ENCODE measurements at places on chromosomes 1 and 21.

- no peak for DNase-seq
Observed at GRCh38 chr1:30650968-30651320, 72.4 kb downstream of the MATN1 start.

- no peak for DNase-seq
Observed at GRCh38 chr1:53603431-53603830, 135.5 kb downstream of the GLIS1 start.

GRCh38 chr21:36852293-36852692 lies 114.2 kb downstream of the HLCS start:
- DNase-seq: no peak

- DNase-seq: peak; percentile 60
Observed at GRCh38 chr1:1039145-1039910, 19.4 kb downstream of the AGRN start.

DNA sequence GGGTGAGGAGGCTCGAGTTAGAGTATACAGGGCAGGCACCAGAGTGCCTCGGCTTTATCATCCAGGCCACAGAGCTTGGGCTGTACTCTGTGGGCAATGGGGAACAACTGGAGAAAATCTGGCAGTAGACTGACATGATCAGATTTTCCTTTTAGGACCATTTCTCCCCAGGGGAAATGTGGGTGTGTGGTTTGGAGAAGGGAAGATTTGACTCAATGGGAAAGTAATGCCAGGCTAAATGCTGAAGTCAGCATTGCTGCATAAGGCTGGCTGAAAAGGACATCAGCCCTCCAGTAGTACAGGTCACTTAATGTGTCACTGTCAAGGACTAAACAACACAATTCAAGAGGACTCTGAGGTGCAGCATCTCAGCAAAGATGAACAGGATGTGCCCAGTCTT lies 5.0 kb downstream of the FYB2 start:
- no peak for DNase-seq

DNA sequence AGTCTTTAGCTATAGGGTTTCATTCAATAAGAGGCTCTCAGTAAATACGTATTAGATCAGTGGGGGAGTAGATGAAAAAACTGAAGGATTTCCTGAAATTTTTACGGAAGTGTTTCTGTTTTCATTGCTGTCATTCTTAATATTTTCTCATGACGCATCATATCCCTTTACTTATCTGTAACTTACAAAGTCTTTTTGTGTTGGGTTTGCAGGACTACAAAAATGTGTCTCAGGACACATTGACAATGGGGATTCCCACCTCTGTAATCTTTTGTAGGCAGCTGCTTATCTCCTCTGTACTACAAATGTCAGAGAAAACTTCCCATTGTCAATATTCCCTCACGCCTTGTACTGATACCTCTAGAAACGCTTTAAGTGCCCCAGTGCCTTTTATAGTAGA lies 35.5 kb downstream of the CRP start:
- no peak for DNase-seq

- DNase-seq: no peak
Observed at GRCh38 chr1:153293480-153293775, 19.3 kb downstream of the PGLYRP3 start.

- no peak for DNase-seq
Observed at GRCh38 chr1:245822996-245823395, 668.2 kb downstream of the KIF26B start.

- DNase-seq: no peak
Observed at GRCh38 chr1:19445417-19446342, 39.7 kb downstream of the CAPZB start.
